Stimulated activated CD4-positive, alpha-beta T cell treated with anti-CD3 and anti-CD28 coated beads, Interleukin-1b, Interleukin-23, amount 100 ng/mL, for 4 hours (primary cell): ENCODE measurements at places on chromosomes 3 and 15.

GRCh38 chr3:51057121-51057520, 328.0 kb upstream of the MANF start:
- no peak for DNase-seq

GRCh38 chr15:68145706-68146105, 59.4 kb downstream of the CALML4 start:
- DNase-seq, result no peak

GRCh38 chr3:122403489-122403888, 12.4 kb downstream of the WDR5B start:
- no peak for DNase-seq

- DNase-seq, result no peak
Observed at GRCh38 chr15:38888701-38889221, 324.1 kb upstream of the RASGRP1 start.

GRCh38 chr15:91751611-91752010, 101.9 kb upstream of the SLCO3A1 start:
- no peak for DNase-seq

GRCh38 chr15:40543631-40544294, 21.1 kb downstream of the CCDC32 start:
- no peak for DNase-seq

DNA sequence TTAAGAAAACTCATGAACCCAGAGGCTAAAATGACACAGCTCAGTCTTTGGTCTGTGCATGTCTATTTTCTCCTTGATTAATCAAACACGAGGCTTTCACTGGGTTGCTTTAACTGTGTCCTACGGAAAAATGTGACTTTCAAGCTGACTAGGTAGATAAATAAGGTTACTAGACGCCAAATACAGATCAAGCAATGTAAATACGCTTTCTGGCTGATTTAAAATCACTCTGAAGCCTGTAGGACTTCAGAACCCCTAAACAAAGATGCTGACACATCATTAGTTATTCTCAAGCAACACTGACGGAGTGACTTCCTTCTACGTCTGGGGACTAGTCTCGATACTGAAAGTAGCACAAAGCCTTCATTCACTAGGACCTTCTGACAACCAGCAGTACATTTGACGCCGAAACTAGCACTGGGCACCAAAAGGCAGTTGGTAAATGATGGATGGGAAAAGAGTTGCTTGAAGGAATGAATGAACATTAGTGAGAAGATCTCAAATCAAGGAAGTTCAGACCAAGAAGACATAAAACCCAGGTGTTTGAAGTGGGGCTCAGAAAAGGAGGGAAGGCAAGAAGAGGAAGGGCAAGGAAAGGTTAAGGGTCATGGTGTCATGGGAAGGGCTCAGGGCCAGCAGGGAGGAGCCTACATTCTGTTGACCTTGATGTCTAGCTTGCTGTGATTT, 67.1 kb upstream of the CDV3 start:
- peak; percentile 13 for DNase-seq

DNA sequence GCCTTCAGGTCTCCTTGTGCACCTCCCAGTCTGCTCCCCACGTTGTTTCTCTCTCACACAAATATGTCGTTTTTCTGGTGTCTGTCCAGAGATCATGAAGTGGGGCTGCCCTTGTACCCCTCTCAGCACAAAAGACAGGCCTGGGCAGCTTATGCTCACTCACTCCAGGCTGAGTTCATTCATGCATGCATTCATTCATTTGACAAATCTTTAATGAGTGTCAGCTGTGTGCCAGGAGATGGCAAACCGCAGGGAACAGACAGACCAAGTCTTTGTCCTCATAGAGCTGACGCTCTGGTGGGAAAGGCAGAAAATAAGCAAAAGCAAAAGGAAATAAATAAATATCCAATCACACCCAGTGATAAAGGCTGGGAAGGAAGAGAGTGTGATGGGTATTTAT, 7.6 kb upstream of the TRH start:
- DNase-seq, result no peak

DNA sequence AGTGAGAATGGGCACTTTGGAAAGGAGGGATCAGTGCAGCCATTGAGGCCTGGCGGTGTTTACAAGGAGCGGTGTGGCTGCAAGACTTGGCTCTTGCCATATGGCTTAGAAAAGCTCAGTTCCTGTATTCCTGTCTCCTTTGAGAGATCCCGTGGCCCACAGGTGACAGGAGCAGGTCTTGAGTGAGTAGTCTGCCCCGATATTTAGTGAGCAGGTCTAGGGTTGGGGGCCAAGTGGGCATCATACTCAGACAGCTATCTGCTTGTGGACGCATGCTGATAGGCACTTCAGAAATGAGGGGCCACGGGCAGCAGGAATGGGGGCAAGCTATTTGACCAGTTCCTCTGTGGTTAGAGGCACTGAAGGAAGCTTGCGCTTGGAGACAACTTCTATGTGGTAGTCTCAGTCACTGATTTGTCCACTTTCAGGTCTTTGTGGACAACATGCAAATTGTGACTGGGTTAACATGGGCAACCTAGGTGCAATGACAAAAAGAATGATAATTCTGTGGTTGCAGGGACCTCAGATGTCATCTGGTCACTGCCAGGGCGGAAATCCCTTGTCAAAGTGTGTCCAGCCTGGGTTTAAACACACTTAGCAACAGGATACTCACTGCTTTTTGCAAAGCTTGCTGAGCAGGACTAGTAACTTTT, 1.1 kb downstream of the TMED3 start:
- DNase-seq, result no peak

DNA sequence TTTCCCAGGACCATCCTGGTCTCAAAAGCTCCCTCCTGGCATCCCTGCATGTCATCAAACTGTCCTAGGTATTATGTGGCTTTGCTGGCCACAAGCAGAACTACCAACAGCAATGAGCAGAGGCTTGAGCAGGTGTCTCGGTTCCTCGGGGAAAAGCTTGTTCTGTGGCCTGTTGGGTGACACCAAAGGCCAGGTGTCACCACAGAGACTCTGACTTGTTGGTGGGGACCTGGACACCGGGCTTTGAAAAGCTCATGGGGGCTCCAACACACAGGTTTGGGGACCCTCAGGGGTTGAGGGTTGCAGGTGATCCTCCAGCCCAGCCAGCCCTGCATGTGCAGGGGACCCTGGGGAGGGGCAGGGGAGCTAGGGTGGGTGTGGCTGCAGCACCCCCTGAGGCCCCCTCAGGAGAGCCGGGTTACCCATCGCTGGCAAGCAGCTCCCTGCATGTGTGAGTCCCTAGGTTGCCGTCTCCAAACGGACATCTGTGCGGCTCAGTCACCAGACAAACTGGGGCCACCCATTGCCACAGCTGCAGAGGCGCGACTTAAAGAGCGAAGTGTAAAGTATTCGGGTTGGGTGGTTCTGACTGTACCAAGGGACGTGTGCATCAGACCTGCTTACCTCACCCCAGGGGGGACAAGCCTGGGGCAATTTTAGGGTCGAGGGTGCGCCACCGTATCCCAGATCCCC, 140.1 kb downstream of the CHSY1 start:
- DNase-seq, result no peak

GRCh38 chr3:79672731-79673130, 95.1 kb downstream of the ROBO1 start:
- DNase-seq, result no peak

DNA sequence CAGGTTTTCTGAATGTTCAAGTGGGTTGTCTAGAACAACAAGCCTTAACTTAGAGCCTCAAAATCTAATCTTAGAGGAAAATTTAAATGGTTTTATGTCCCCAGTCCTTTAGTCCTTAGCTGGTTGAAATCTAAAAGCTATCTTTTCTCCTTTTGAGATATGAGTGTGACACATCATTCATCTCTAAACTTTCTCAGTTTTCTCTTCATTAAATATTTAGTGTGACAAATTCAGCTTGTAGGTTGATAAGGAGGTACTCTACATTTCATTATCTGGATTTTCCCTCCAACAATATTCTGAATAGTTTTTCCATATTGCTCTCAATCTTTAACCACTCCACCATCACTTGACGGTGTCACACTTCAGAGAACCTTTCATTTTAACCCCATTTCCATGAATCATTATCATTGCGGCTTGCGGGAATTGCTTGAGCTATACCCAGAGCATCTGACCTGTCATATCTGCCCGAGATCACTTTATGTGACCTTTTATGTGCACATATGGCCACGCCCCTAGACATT, 16.1 kb upstream of the ATP8B4 start:
- no peak for DNase-seq
